Effector CD4-positive, alpha-beta T cell (primary cell): ENCODE measurements at places on chromosomes 11 and 22.

DNA sequence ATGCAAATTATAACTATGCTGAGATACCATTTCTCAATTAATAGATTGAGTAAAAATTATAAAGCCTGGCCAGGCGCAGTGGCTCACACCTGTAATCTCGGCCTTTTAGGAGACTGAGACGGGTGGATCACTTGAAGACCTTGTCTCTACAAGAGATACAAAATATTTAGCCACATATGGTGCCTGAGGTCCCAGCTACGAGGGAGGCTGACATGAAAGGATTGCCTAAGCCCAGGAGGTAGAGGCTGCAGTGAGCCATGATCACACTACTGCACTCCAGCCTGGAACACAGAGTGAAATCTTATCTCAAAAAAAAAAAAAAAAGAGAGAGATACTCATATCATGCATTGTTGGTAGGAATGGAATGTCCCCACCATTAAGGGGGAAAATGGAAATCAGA is 142.4 kb downstream of the RCN1 start:
- DNase-seq: no peak

- DNase-seq: no peak
Measured at GRCh38 chr11:19602891-19603290, 109.7 kb upstream of the NAV2 start.

GRCh38 chr11:93256623-93257022 is 58.8 kb upstream of the SLC36A4 start:
- DNase-seq: no peak

DNA sequence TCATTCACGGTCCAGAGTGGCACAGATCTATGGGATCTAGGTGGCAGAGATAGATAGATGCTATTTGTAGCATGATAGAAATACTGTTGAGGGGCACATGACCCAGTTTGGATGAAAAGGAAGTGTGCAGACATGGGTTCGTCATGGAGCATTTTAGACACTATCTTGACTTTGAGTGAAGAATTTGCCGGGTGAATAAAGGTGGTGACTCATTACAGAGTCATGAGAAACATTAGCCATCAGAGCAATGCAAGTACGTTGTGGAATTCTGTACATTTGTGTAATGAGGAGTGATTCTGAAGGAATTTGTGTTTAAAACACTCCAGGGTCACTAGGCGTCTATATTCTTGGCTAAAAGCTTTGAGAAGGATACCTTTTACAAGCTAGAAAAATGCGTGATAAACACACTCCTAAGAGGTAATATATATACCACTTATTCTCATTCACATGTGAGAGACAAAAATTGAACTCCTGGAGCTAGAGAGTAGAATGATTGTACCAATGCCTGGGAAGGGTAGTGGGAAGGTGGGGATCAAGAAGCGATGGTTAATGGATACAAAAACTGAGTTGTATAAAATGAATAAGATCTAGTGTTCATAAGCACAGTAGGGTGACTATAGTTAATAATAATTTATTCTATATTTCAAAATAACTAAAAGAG is 593.7 kb upstream of the LUZP2 start:
- no peak for DNase-seq

GRCh38 chr11:115672999-115673411 is 168.8 kb upstream of the CADM1 start:
- no peak for DNase-seq

DNA sequence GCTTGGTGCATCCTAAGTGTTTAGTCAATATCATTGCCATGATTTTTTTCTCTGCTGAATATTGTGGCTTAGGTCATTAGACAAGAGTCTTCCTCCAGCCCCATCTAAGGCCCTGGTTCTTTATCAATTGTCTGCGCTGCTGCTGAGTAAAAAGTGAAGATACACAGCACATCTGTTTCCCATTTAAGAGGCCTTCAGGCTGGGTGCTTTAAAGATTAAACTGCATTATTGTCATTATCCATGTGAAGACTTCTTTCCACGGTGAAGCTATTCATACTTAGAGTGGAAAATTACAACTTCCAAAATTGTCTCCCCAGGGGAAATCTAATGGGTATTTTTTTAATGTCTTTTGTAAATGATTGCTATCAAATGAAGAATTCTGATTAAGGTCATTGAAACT is 719.8 kb upstream of the LRRC4C start:
- DNase-seq: no peak

DNA sequence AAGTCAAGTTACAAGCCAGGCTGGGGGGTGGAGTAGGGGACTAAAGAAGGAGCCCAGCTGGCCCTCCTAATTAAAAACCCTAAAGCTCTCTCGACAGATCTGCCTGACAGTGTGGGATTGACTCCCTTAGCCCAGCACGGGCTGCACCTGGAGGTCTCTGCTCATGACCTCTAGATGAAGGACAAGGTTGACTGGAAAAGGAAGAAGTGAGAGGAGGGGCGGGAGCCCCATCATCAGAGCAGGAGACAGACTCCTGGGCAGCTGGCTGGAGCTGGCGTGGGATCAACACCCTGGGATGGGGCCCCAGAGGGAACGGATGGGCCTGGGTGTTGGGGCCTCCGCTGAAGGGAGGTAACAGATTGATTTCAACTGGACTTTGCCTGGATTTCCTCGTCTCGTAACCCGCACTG is 46.1 kb downstream of the RPUSD4 start:
- DNase-seq: no peak

DNA sequence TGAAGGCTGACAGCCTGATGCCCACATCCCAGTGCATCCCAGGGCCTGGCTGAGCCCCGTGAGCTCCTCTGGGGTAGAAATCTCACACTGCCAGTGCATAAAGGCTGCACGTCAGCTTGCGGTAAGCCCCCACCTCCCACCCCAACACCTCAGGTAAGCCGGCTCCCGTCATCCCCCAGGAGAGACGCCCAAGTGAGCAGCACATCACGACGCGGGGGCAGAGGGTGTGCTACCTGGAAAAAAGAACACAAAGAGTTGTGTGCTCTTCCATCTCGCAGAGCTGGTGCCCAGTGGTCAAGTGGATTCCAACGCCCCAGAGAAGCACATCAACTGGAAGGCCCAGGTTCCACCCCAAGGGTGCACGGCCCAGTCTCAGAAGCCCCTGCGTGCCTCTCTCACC is 50.0 kb downstream of the IGSF9B start:
- no peak for DNase-seq

DNA sequence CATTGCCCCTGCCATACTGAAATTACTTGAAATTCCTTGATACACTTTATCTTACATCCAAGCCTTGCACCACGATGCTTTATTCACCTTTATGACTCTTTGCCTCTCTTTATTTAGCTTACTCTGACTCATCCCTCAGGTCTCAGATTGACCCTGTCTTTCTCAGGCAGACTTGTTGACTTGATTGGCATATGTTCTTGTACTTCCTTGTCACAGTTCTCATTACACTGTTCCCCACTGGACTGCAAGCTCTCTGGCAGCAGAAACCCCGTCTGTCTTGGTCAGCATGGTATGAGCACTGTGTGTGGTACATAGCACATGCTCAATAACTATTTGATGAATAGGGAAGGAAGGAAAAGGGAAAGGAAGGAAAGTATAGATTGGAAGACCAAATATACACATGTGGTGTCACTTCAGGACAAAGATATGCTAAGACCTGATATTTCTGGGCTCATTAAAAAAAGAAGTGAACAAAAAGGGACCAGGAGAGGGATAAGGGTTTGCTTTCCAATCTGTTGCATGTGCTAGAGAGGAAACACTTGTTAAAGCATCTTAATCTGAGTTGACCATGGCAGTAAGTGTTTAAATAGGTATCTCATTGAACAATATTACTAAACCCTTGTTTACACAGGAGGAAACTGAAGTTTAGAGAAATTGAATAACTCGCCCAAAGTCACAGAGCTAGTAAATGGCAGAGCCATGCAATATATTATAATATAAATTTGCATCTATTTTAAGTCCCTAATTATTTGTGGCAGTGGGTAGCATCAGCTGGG is 7.2 kb downstream of the LYVE1 start:
- DNase-seq: no peak

GRCh38 chr11:107747622-107748021 is 35.8 kb upstream of the SLN start:
- DNase-seq: no peak

DNA sequence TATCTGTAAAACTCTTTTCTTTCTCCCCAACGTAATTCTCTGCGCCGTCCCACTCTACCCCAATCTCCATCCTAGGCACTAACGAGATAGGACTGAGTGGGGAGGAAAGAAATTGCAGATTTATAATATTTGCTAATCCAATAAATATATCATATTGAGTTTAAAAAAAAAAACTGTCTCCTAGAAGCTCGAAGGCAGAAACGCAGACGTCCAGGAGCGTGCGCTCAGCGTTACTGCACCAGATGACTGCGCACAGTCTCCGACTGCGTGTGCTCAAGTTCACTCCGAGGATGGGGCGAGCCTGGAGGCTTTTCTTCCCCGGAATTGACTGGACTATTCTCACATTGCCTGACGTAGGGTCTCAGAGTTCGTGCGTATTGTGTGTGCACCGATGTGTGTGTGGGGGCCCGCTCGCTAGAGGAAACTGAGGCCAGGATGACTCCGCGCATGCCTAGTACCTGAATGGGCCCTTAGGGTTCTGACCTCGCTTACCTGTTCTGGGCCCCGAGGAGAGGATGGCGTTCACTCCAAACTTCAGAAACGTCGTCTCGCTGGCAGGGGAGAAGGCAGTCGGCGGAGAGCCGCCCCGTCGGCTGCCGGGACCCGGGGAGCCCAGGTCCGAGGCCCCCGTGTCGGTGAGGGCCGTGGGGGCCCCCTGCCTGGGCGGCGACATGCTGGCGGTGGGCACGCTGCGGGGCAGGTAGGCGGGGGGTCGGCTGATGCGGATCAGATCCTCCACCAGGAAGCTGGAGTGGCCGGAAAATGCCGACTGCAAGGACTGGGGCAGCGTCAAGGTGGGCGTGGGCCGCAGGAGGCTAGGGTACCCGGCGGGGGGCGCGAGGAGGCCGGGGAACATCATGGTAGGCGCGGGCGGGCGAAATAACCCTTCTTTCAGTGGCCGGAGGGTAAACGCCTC is 551 bp downstream of the DBX1 start:
- DNase-seq: no peak

GRCh38 chr11:127472505-127472904 is 471.9 kb upstream of the KIRREL3 start:
- no peak for DNase-seq

DNA sequence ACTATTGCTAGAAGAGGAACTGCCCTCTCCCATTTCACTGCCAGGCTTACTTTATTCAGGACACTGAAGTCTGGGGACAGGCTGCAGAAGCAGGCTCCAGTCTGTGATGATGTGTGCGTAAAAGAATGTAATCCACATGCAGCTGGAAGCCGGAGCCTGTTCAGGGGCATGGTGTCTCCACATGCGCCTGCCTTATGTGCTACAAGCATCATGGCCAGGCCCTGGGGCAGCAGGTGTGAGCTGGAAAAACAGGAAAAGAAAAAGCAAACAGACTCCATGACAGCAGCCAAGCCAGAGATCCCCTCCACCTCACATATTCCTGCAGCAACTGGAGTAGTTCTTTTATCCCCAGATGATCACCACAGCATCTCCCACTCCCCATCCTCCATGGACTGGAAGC is 33.4 kb downstream of the ARFGAP2 start:
- no peak for DNase-seq

DNA sequence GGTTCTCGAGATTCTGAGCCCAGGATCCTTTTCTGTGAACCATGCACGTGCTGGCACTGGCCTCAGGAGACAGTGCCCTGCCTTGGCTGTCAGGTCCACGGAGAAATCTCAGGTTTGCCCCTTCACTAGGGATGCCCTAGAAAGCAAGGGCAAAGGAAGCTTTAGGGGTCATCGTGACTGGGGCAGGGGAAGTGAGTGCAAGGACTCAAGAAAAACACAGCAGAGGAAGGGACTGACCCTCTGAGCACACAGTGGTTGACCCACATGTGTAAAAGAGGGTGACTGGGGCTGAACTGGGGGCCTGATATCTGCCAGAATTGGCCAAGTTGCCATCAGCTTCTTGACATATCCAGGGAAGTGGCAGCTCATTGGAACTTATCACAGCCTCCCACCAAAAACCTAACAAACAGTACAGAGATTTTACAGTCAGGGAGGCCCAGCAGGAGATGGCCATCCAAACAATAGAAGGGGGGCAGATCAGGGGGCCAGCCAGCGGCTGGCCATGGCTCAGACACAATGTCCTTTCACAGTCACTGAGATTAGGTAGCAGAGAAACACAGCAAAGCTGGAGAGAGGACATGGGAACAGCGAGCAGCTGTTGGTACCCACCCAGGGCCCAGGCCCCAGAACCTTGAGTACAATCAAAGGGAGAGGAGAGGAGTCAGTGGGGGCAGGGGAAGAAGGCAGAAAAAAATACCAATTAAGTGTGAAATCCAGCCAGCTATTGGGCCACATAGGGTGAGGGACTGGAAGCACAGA is 4.4 kb downstream of the TMEM121B start:
- no peak for DNase-seq

- DNase-seq: no peak
Measured at GRCh38 chr11:70364178-70364577, 34.2 kb upstream of the CTTN start.

DNA sequence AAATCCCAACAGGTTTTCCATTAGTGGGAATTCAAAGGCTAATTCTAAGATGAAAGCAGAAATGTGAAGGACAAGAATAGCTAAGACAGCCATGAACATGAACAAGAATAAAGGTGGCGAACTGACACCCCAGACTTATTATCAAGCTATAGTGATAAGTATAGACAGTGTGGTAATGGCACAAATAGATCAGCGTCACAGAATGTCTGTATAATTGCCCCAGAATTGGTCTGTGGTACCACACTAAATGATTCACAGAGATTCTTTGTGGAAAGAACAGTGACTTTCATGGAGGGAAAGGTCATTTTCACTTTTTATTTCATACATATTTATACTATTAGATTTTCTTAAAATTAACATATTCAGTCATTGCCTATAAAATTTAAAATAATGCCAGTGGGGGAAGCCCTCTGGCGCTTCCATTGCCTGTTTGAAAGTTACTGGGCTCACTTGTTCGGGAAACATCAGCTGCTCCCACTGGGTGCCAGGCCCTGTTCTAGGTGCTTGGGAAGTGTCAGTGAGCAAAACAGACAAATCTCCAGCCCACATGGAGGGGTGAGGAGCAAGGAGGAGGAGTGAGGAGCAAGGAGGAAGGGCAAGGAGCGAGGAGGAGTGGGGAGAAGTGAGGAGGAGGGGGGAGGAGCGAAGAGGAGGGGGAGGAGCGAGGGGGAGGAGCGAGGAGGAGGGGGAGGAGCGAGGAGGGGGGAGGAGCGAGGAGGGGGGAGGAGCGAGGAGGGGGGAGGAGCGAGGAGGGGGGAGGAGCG is 11.3 kb upstream of the NLRP6 start:
- no peak for DNase-seq

GRCh38 chr11:114044042-114044871 is 15.3 kb upstream of the ZBTB16 start:
- no peak for DNase-seq

- no peak for DNase-seq
Measured at GRCh38 chr11:74720596-74721478, 10.4 kb downstream of the CHRDL2 start.

- DNase-seq: no peak
Measured at GRCh38 chr11:71140206-71140919, 112.0 kb downstream of the SHANK2 start.
